ENCODE measurements at places on chromosomes 16 and 17.

- peak; percentile 73 for DNase-seq
Measured at GRCh38 chr16:71883168-71883848, 674 bp downstream of the ZNF821 start.

DNA sequence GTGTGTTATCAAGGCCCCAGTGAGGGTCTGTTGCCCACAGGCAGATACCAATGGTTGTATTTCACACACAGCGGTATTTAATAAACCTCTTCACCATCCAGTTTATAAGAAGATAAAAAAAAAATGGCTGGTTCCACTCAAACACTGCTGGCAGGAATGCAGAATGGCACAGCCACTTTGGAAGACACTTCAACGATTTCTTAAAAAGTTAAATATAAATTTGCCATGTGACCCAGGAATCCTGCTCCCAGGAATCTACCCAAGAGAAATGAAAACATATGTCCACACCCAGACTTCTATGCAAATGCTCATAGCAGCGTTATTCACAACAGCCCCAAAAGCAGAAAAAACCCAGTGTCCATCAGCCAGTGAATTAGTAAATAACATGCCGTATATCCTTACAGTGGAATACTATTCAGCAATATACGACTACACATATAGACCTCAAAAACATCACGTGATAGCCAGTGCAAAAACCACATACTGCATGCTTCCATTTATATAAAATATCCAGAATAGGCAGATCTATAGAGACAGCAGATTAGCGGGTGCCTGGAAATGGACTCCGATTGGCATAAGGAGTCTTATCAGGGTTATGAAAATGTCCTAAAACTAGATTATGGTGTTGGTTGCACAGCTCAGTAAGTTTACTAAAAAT lies 38.7 kb downstream of the XYLT1 start:
- no peak for DNase-seq

DNA sequence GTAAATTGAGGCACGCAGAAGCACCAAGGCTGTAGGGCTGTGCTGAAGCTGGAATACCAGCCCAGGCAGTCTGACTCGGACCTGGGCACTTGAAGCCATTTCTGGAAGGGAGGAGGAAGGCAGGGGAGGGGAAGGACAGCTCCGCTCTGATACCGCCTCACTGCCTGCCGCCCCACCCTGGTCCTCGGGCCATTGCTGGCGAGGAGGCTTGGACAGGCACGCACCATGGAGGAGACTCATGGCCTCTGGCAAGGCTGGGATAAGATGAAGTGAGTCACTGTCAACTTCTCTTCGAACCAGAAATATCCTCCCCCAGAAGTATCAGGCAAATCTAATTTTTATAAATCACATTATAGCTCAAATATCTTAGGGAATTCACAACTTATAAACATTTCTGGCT lies 81.3 kb downstream of the SDK2 start:
- no peak for DNase-seq

- DNase-seq: no peak
Measured at GRCh38 chr17:42252597-42253550, 23.3 kb downstream of the STAT5B start.

- DNase-seq: no peak
Measured at GRCh38 chr17:37849617-37849972, 74.6 kb upstream of the TBC1D3K start.

DNA sequence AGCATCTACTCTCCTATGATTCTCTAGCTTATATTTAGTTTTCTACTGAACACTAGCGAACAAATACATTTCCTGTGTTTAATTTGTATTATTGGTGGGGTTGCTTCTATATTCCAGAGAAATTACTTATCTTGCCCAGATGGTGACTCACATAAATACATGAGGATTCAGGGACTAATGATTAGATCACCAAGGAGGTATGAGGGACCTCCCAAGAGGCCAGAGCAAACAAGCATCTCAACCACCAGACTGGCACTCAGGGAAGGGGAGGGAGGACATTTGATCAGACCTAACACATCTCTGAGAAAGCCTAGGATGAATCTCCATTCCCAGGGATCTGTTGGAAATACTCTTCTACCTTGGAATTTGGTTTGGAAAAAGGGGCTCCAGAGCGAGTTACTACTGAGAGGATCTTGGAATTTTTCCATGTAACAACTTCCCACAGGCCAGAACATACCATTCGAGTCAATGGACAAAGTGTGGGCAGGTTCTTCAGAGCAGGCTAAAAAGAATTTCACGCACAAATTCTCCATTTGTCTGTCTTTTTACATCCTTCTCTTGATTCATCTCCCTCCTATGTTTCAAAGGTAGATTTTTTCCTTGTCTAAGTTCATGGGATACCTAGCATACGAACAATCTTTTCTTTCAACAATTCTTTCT lies 262.6 kb upstream of the MYOCD start:
- no peak for DNase-seq

DNA sequence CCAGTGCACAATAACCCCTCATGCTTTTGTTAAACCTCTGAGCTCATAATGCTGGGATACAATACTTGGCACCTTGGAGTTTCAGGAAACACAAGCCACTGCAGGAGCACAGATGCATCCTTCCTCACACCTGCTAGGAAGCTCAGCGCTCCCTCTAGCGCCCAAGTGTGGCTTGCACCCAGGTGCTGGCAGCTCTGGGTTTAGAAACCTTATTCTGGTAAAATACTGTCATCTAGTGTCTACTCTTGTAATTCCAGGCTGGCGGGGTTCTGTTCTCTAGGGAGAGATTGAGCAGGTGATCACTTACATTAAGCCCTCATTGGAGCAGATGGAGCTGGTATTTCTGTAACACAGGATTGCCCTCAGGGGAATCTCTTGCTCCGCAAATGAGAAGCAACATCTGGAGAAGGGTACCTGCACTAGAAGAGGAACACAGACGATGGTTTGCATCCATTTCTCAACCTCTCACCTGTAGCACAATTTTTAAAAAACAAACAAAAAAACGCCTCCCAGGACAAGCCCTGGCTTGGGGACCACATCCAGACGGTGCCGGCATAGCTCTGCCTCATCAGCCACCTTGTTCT lies 1.5 kb downstream of the CCL1 start:
- DNase-seq: peak; percentile 83

GRCh38 chr17:82663381-82664275 lies 15.4 kb upstream of the WDR45B start:
- no peak for DNase-seq

- DNase-seq: peak; percentile 86
Measured at GRCh38 chr17:77374170-77374936, 233.6 kb downstream of the SEC14L1 start.

DNA sequence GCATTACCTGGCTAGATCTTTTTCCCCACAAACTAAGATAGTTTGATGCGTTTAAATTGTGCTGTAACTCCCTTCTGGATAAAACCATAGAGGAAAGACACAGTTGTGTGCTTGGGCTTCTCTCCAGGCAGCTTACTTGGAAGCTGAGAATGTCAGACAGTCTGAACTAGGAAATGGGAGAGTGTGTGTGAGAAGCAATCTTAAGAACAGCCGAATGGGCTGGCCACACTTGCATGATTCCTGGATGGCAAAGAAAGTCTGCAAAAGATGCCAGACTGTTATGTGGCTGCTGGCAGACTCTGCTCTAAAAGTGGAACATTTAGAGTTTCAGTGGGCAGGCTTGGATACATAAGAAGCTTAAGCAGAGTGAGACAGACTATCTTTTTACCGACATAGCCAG lies 384.3 kb upstream of the PSMD7 start:
- DNase-seq: no peak

DNA sequence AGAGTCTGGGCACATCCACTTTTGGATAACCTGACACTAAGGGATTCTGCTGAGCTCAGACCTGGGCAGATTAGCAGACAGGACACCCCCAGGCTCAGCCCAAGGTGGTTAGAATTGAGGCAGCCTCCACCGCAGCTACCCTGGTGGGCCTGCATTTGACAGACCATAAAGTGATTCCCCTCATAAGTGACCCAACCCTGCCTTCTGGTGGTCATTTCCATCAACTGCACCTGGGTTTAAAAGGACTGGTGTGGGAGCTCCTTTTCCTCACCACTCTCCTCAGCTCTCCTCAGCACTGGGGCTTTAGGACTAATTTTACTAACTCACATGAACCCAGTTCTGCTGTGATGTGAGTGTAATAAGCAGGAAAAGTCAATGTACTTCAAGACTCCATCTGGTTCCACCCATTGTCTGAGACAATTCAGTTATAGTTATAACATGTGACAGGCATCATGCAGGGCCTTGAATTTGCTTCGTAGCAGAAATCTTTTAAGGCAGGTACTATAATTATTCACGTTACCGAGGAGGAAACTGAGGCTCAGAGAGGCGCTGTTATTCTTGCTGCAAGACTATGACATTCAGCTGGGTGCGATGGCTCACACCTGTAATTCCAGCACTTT lies 42.5 kb downstream of the MYH3 start:
- DNase-seq: peak; percentile 39

DNA sequence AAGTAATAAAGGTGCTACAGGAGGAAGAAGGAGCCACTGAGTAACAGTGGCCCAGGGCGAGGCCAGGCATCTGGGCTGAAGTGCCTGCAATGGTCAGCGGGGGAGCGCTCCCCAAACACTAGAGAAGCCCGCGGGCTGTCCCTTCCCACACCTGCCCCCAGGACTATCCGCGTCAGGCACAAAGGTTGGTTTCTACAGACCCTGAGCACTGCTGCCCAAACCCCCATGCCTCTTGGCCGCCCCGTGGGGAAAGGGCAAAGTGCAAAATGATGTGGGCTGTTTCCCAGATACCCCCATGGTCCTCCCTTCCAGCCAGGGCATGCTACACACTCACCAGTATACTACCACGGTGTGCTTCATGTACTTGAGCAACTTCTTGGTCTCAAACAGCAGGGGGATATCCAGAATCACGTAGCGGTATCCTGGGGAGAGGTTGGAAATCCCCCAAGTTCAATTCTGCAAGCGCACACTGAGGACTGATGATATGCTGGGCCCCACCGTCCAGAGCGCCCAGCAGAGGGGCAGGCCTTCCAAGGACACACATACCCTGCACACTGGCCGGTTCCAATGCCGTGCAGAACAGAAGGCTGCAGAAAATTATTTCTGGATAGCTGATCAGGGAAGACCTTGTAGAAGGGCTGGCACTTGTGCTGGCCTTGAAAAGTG lies 21.5 kb downstream of the DCAKD start:
- no peak for DNase-seq

GRCh38 chr16:87550495-87550961 lies 51.8 kb upstream of the JPH3 start:
- peak; percentile 64 for DNase-seq

- peak; percentile 62 for DNase-seq
Measured at GRCh38 chr16:31215287-31216162, 1.4 kb downstream of the PYDC1 start.
